ENCODE measurements at places on chromosomes 4 and X.
A peak's percentile ranks its signal among the peaks of the same experiment; 100 is the strongest.

- no peak for DNase-seq
Measured at GRCh38 chr4:183096276-183096965, 2.6 kb upstream of the WWC2 start.

DNA sequence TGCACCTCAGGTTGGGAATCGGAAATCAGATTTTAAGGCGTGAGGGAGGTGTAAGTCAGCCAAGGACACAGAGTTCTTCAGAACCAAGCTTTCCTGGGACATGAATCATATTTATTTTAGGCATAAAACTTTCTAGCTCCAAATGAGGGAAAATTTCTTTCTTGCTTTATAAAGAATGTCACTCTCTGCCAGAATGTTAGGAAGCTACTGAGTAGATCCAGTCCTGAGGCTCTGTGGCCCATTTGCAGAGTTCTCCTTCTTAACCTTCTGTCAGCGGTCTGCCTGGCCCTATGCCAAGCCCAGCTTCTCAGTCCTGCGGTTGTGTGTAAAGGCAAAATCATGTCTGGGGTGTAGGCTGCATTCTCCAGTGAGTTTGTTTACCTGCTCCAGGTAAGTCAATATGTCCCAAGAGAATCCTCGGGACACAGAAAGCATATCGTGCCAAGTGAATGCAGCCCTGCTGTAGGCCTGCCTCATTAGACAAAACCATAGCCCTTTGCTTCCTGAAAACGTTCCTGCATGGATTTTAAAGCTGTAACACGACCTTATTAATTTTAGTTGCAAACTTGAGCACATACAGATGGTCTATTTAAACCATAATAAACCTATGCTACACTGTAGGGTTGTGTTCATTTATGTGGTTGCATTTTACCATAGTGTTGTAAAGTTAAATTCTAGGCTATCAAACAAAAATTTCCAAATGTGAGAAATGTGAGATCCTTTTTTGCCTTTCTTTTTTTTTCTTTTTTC lies 29.2 kb upstream of the CCNI start:
- DNase-seq = peak; percentile 13

- peak; percentile 59 for DNase-seq
Measured at GRCh38 chrX:44874420-44875184, 1.6 kb downstream of the KDM6A start.

- no peak for DNase-seq
Measured at GRCh38 chr4:48300004-48300403, 30.4 kb upstream of the TEC start.
